Stimulated activated CD8-positive, alpha-beta memory T cell treated with anti-CD3 and anti-CD28 coated beads, Interleukin-4, amount 100 ng/mL, for 1 hour (primary cell): ENCODE measurements at places on chromosomes 5 and 9.
A peak's percentile ranks its signal among the peaks of the same experiment; 100 is the strongest.

DNA sequence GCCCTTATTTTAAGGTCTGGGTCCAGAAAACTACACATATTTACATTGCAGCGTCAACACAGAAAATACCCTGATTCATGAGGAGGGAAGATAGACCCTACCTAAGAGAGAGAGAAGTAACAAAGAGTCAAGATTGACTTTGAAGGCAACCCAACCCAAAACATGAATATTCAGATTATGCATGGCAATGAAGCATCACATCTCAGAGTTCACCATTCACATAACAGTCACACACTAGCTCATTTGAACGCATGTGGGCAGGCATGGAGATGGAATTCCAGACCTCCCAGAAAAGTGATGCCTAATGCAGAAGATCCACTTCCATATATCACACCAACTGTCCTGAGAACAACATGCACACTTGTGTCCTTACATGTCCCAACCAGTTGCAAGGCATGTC is 190.1 kb upstream of the ITGA1 start:
- DNase-seq = no peak

GRCh38 chr5:20832204-20833080 is 844.4 kb upstream of the CDH18 start:
- DNase-seq = no peak

GRCh38 chr9:25003686-25004085 is 458.0 kb upstream of the IZUMO3 start:
- DNase-seq = no peak

- DNase-seq = no peak
These were observed 19.8 kb upstream of the INPP5E start for GRCh38 chr9:136459425-136459824.

- no peak for DNase-seq
These were observed 24.7 kb upstream of the NUDT12 start for GRCh38 chr5:103587185-103587748.

GRCh38 chr5:132017316-132017715 is 5.9 kb upstream of the ACSL6 start:
- no peak for DNase-seq

- DNase-seq = no peak
These were observed 107.4 kb downstream of the ZNF462 start for GRCh38 chr9:106970219-106970975.

- DNase-seq = no peak
These were observed 233.2 kb upstream of the RFX3 start for GRCh38 chr9:3758816-3759576.

- no peak for DNase-seq
These were observed 729.8 kb downstream of the EFNA5 start for GRCh38 chr5:106940986-106941385.

GRCh38 chr5:139746691-139747582 is 48.7 kb upstream of the PSD2 start:
- DNase-seq = peak; percentile 53

- DNase-seq = no peak
These were observed 7.1 kb upstream of the NKX2-5 start for GRCh38 chr5:173242079-173242478.

GRCh38 chr9:6961845-6962522 is 204.2 kb downstream of the KDM4C start:
- DNase-seq = no peak

DNA sequence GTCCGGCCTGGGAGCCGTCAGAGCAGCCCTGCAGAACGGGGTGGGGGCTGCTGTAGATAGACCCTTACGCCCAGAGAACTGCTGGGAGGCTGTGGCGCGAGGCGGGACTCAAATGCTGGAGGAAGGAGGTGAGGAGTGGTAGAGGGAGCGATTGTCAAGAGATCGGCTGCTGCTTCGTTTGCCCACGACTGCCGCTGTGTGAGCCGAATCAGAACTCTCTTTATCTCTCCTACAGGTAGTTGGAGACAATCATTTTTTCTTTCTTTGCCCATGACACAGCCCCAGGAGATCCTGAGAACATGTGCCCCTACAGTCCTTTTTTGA is 456 bp downstream of the ZNF79 start:
- no peak for DNase-seq

DNA sequence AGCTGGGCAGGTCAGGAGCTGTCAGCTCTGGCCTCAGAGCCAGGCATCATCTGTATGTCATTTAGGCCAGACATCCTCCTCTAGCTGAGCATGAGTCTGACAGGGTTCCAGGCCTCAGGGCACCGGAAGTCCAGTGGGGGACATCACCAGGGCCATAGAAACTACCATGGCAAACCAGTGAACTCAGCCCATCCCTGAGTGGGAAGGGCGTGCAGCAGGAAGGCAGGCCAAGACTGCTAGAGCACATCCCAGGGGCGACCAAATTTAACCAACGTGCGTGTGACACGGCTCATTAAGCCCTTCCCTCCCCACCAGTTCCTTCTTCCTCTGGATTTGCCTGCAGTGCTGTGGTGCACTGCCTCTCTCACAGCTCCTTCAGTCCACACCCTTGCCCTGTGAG is 75.9 kb downstream of the COL27A1 start:
- DNase-seq = no peak

DNA sequence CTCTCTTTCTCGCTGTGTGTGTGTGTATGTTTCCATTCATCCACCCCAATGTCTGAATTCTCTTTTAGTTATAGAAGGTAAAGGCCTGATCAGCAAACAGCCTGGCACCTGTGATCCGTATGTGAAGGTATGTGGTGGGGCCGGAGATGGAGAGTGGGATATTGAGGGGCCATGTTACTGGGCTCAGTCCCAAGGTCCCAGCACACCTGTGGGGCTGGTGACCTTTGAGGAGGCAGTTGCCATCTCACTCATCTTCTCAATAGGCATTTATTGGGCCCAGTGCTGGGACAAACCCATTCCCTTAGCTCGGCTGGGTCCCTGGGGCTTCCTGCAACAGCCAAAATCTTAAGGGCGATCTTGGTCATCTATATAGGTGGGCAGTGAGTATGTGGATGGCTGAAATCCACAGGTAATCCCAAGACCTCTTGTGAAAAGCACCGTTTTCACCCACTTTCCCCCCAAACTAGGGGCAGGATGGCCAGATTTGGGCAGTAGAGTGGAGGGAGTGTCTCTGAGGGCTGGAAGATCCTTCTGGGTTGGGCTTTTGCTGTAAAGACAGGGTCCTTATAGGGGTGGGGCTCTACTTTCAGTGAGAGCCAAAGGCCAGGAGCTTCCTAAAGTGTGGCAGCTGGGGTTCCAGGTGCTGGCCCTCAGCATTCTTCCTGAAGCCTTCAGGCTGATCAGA is 19.6 kb downstream of the RGS3 start:
- no peak for DNase-seq

GRCh38 chr9:110329639-110330230 is 7.9 kb downstream of the TXNDC8 start:
- DNase-seq = no peak

GRCh38 chr5:20307391-20307790 is 319.4 kb upstream of the CDH18 start:
- no peak for DNase-seq

GRCh38 chr5:73030995-73031394 is 75.2 kb downstream of the FCHO2 start:
- DNase-seq = no peak

GRCh38 chr5:168467755-168468330 is 18.4 kb upstream of the RARS1 start:
- DNase-seq = no peak

DNA sequence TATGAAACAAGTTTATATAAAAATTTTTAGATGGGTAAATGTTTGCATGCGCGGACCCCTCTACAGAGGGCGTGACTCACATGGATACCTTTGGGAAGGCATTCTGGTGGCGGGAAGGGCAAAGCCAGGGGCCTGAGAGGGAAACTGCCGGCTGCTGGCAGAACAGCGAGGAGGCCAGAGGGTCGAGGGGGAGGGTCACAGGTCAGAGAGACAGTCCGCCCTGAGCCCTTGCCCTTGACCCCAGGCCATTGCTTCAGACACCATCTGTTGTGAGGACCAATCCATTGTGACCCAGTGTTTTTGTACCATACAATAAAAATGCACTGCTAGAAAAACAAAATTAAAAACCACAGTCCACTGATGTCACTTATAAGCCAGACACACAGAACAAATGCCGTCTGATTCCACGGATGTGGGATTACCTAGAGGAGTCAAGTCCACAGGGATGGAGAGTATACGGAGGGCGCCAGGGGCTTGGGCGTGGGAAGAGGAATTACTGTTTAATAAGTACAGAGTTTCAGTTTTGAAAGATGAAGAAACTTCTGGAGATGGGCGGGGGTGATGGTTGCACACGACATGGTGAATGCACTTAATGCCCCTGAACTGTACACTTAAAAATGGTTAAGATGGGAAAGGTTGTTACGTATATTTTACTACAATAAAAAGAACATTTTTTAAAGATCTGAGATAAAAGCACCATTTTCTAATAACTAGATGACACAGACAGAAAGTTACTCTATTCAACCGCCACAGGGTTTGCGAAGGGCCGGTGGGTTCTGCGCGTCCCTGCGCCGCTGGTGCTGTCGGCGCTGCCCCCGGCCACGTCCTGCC is 12.0 kb downstream of the BTNL9 start:
- DNase-seq = no peak

DNA sequence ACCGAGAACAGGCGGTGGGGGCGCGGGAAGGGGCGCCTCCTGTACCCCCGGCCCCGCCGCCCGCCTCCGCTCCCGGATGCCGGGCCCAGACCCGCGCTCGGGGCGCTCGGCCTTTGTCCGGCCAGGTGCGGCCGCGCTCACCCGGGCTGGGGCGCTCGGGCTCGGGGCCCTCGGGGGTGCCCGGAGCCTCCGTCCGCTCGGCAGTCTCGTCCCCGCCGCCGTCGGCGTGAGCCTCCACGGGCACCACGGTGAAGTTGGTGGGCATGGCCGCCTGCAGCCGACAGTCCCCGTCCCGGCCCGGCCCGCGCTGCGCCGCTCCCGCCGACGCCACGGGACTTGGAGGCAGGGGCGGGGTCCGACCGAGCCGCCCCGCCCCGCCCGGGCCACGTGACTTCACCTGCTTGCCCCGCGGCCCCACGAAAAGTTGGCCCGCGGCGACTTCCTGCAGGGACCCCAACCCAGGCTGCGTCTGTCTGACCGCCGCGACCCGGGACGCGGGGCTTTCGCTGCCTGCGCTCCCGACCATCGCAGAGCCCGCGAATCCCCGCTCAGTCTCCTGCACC is at the start of gene SLC12A7:
Gene SLC12A7, minus strand, starts transcription at position 337 of the 563 bp plus-strand sequence. Its CDS starts 72 bp downstream, at position 265.
- DNase-seq = no peak

DNA sequence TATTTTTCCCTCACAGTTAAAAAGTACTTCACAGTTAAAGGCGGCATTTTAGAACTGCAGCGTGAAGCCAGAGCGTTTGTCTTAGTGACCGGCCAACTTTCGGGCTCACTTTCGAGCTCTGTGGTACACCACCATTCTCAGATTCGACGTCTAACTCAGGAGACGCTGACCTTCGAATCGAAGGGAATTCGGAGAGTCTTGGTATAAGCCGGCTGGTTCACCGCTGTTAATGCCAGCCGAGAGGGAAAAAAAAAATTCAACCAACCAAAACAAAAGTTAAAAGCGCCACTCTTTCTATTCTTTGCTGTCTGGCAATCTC is 544 bp upstream of the SNX24 start:
- DNase-seq = no peak

- no peak for DNase-seq
These were observed 102.6 kb downstream of the TMEM232 start for GRCh38 chr5:110623874-110624273.

- no peak for DNase-seq
These were observed 22.7 kb upstream of the QSOX2 start for GRCh38 chr9:136268318-136268717.

DNA sequence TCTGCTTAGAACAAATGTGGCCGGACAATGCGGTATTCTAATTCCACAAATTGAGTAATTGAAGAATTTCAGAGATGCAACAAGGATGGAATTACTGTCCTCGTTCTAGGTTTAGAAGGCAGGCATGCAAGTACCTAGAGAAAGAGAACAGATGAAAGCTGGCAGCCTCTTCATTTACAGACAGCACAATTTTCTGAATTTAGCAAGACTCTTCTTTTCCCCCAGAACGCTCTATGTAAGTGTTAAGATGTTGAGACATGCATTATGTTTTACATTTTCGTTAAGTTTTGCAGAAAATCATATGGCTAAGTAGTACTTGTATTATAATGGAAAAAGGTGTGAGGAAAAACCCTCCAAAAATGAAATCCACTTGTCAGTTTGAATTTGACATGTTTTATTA is 259.5 kb upstream of the ARRDC3 start:
- no peak for DNase-seq

GRCh38 chr9:137666513-137666822 is 47.7 kb downstream of the EHMT1 start:
- no peak for DNase-seq

DNA sequence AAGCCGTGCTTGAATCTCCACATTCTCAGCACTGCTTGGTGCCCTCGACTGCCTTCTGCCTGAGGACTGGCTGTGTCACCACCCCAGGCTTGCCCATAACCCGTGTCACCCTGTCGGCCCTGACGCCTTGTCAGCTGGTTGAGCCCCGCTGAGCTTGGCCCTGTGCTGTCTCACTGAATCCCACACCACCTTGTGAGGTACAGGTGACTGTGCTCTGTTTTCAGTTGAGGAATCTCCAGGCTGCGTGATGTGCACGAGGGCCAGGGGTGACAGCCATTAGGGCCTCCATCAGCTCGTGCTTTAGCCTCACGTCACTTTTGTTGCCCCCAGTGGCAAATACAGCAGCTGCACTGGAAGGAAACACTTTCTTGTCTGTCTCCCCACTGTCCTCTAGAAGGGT is 90.7 kb downstream of the CACNA1B start:
- DNase-seq = no peak

DNA sequence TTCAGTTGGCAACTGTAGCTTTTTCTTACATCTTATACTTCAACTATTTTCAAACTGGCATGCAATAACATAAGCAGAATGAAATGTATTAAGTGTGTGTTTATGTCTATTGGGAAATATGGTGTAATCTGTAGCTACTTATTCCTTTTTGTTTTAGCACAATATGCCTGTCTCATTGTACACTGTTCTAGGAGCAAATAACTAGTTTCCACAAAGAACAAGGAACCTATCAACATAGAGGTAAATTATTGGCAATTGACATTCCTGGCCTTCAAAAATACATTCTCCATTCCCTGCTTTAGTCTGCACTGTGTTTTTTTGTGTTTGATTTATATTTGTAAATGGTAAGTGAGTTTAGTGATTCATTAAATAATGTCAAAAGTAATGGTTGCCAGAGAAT is 75.7 kb downstream of the FBXL7 start:
- no peak for DNase-seq
